ENCODE measurements at places on chromosomes 4 and X.

DNA sequence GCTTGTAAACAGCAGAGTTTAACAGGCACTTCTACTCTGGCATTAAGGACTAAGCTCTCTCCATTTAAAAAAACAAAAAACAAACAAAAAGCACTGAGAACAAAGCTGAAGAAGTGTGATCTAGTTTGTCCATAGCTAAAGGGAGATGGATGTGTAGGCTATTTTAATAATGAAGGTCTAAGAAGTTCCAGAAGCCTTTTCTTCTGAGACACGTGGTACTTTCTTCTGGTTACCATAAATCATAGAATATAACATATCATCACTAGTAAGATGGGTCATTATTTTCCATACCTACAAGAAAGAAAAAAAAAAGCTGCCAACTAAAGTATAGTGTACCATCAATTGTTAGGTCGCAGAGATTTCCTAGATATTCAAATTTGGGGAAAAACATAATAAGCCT is 722 bp upstream of the NBDY start:
- DNase-seq, result peak; percentile 17

- DNase-seq, result no peak
These were observed 19.3 kb downstream of the IQCM start for GRCh38 chr4:149796381-149796780.

DNA sequence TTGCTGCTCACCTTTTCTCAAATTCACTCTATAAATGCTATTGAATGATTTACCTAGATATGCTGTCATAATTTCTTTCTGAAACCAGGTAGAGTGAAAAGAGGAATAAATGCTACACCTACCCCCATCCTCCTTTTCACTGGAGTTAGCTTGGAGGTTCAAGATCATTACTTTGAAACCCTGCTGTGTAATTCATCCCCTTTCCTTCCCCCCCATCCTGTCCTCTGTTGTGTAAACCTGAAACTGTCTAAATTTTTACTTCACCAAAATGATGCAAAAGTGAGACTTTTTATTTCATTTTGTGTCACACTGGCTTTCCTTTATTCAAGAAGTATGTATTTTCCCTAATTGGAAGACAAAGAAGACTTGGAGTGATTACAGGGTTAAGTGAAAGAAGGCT is 5.4 kb downstream of the ZCCHC18 start:
- no peak for DNase-seq

GRCh38 chr4:93657527-93657926 is 171.0 kb upstream of the ATOH1 start:
- DNase-seq, result no peak

DNA sequence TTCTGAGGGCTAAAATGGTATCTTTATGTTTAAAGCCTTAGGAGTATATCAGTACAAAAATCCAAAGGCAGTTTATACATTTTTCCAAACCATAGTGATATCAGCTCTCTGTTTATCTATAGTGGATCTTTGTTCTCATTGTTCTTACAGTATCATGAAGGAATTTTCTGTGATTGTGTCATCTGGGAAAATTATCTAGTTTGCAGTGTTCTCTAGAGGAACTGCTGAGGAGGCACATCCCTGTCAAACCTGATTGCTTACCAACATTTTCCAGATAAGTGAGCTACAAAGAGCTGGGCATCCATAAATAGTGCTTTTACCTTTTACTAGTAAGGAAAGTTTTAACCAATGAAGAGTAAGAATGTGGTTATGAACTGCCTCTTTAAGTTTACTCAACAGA is 44.9 kb upstream of the SLC25A31 start:
- peak; percentile 55 for DNase-seq

- no peak for DNase-seq
These were observed 131.6 kb upstream of the EMCN start for GRCh38 chr4:100649417-100649816.

GRCh38 chrX:150282953-150283352 is 80.2 kb upstream of the MAMLD1 start:
- no peak for DNase-seq

DNA sequence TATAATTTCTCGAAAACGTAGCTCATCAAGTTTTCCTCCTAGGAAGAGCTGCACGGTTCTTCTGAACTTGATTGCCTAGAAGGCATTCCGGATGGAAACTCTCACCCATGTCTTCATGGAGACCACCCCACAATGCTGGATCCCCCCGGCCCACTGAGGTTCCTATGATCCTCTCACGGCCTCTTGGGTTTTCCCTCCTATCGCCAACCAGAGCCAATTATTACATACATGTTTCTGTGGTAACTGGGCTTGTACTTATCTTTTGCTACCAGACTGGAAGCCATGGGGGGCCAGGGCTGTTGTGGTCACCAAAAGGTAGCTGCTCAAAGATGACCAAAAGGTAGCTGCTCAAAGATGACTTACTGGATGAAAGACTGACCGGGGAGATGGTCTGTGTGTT is 131.5 kb downstream of the AFAP1 start:
- no peak for DNase-seq

DNA sequence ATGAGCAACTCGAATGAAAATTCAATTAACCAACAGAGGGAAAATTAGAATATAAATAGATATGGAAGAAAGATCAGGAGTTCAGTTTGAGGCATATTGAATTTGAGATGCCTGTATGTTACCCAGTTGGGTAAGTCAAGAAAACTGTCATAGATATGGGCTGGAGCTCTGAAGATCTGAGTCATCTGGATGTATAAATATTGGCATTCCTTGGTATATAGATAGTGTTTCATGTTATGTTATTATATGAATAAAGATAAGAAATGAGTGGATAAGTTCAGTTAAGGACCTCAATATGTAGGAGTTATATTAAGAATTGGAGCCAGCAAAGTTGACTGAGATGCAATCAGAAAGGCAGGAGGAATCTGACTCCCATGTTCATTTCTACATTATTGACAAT is 543.6 kb upstream of the SMIM31 start:
- DNase-seq, result peak; percentile 59

- peak; percentile 58 for DNase-seq
These were observed 217.9 kb downstream of the CENPC start for GRCh38 chr4:67327245-67328017.

DNA sequence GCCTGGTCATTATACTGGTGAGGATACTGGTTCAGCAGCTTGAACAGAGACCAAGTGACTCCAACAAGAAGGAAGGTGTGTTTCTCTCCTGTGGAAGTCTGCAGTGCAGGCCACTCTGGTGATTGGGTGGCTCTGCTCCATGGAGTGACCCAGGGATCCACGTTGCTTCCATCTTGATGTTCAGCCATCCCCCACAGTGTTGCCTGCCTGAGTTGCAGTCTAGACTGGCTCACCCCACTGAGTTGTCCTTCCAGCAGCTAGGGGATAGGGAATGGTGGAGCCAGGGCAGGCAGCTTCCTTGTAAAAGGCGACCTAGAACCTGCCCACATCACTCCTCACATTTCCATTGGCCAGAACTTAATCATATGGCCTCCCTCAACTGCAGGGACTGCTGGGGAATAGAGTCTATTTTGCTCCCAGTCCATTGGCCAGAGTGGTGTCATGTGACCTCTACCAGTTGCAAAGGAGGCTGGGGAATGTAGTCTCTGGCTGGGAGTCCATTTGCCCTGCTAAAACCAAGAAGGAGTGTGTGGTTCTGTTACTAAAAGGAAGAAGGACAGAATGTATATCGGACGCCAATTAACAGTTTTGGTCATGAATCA is 8.0 kb downstream of the MAN2B2 start:
- DNase-seq, result peak; percentile 39

DNA sequence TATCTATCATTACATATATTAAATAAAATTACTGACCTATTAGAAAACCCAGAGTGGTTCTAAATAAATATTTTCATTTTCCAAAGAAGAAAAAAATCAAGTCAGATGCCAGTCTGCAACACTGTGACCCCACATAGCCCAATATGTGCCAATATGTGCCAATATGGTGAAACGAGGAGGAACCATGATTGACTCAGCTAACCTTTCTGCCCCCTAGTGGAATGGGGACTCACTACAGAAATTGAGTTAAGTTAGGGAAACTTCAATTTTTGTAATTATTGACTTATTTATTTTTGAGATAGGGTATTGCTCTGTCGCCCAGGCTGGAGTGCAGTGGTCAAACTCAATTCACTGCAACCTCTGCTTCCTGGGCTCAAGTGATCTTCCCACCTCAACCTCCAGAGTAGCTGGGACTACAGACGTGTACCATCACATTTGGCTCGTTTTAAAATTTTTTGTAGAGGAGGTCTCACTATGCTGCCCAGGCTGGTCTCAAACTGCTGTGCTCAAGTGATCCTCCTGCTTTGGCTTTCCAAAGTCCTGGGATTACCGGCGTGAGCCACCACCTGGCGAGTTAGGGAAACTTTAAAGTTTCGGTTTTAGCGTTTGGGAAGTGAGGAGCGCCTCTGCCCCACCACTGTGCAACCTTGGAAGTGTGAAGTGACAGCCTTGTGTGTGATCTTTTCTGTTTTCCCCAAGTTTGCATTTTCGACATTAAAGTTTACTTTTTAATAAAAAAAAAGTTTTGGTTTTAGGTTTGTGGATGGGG is 116.8 kb upstream of the SHISA3 start:
- DNase-seq, result peak; percentile 20

DNA sequence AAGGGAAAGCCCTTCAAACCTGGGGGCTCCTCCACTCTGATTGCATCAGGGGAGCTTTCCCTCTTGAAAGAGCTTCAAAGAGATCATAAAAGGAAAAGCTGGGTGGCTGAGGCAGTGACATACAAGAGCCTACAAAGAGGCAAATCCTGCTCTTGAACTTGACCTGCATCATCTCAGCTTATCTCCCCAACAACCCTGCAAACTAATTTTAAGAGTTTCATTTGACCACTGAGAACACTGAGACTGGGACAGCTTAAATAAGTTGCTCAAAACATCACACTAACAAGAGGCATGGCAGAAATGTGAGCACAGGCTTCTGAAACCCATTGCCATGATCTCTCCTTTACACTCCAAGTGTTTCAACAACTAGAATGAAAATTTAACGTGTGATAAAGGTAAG is 101.6 kb upstream of the PPARGC1A start:
- DNase-seq, result no peak

- no peak for DNase-seq
These were observed 68.7 kb upstream of the PGM2 start for GRCh38 chr4:37757761-37758160.

- DNase-seq, result no peak
These were observed 83.6 kb downstream of the NBDY start for GRCh38 chrX:56812515-56813105.

DNA sequence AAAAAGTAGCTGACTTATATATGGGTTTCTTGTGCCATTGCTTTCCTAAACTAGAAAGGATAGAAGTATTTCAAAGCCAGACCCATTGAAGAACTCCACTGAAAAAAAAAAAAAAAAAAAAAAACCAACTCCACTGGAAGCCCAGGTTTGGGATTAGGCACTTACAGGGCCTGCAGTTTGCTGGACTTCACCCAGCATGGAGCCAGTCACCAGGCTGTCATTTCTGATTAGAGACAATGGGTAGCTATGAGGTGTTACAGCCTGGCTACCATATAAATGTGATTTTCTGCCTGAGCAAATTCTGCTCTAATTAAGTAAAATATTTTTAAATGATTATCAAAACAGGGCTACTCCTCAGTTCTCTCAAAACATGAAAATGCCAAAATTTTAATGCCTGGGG is 49.5 kb downstream of the HS6ST2 start:
- peak; percentile 1 for DNase-seq

DNA sequence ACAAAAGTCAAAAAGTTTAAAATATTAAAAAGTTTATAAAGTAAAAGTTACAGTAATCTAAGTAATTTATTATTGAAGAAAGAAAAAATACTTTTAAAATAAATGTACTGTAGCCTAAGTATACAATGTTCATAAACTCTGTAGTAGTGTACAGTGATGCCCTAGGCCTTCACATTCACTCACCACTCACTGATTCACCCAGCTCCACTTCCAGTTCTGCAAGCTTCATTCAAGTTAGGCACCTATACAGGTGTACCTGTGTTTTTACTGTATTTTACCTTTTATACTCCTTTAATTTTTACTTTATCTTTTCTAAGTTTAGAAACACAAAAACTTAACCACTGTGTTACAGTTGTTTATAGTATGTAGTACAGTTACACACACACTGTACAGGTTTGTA is 40.1 kb upstream of the AGA start:
- DNase-seq, result no peak

- DNase-seq, result no peak
These were observed 37.4 kb downstream of the FAM53A start for GRCh38 chr4:1646690-1647089.

DNA sequence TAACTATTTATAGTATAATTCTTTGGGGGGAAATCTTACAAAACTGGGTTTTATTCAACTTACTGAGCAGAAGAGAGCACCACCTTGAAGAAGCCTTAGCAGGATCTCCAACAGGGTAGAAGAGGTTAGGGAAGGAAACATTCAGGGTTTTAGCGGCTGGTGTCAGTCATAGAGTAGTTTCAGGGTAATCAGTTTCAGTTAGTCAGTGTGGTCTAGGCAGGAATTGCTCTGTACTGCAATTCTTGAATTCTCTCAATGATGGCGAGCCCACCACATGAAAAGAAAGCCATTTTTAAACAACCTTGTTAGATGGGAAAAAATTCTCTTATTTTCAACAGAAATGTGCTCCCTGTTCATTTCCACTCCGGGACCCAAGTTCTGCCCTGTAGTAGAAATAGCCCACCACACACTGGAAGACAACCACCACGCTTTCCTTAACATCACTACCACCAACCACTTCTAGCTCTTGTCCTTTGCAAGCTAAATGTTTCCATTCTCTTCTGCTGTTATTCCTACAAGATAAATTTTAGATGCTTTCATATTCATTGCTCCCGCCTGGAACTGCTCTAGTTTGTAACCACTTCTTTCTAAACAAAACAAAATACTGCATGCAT is 25.9 kb downstream of the COL25A1 start:
- no peak for DNase-seq

DNA sequence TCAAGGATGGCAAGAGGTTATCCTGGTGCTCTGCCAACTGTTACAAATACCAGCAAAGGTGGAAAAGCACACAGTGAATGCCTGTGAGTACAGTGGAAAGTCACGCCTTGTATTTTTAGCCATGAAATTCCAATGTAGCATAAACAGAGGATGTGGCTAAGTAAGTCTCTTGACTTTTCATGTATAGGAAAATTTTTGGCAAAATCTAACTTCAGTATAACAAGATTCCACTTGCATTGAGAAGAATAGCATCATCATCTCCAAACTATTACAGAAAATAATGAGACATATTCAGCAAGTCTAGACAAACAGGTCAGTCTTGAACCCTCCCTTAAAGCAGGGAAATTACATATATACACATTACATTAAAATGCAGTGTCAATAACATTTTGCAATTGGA is 7.9 kb downstream of the SLC10A6 start:
- DNase-seq, result no peak

DNA sequence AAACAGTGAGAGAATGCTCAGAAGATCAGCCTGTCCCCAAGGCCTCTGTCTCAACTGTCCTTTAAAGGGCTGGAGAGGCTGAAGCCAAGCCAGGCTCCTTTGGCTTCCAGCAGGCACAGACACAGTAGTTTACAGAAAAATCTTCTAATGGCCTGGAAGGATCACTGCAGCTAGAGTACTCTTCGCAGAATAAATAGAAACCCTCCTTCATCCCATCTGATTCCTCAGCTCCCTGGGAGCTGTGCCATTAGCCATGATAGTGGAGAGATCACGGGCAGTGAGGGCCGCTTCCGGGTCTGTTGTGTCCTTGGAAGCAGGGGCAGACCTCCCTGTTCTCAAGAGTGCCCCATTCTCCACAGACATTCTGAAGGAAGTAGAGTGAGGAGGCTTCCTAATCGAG is 63.1 kb downstream of the CCNI start:
- DNase-seq, result no peak

GRCh38 chr4:79334783-79335182 is 8.9 kb upstream of the NAA11 start:
- no peak for DNase-seq

GRCh38 chr4:151718984-151719955 is 41.5 kb downstream of the GATB start:
- no peak for DNase-seq

GRCh38 chrX:9326369-9326768 is 138.5 kb upstream of the TBL1X start:
- DNase-seq, result peak; percentile 42
